ENCODE measurements at places on chromosomes 4 and X.

GRCh38 chr4:93646233-93646930, 182.2 kb upstream of the ATOH1 start:
- no peak for DNase-seq

- DNase-seq = no peak
Observed at GRCh38 chr4:17265139-17265538, 246.8 kb downstream of the QDPR start.

- DNase-seq = no peak
Observed at GRCh38 chr4:132445386-132445785, 703.7 kb upstream of the PCDH10 start.

- DNase-seq = no peak
Observed at GRCh38 chrX:27186671-27187070, 276.5 kb downstream of the PPP4R3C start.

DNA sequence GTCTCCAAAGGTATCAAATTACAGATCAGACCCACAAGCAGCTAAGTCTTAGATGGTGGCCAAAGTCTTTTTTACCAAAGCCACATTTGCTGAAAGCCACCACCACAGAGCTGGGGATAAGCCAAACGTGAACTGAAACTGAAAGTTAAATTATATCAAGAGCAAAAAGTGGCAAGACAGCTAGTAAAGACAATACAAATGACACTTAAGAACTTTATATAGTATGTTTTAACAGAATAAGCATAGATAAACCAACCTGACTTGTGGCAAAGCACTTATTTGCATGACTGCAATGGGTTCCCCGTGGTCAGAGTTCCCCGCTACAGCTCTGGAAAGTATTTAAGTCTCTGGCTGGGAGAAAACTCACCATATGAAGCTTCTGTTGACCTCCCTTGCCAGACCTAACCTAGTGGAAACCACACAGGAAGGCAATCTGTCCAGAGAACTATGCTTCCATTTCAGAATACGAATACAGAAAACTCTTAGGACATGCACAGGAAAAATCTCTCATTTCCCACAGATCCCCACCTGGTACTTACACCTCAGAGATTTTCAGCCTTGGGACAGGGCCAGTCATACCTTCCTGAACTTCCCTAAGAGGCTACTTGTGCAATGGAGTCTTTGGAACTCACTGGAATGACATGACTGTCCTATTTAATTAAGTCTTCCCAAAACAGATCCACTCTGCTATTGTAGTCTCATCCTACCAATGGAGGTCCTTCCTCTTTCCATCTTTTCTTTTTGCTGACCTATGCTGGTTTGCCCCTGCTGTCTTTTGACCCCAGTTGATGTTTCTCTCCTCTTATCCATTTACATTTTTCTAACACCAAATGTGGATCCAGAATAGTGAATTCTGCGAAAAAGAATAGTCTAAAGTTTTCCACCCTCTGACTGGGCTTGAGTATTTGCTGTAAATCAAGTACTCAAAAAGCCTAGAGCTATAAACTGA, 225.1 kb downstream of the NR3C2 start:
- peak; percentile 37 for DNase-seq

Measured in activated T-helper 1 cell treated with anti-CD3 and anti-CD28 coated beads, Interleukin-12 subunit alpha, Interleukin-12 subunit beta, Interleukin-2, Interleukin-4 antibody, amounts not matched to agents 30 ng/mL and 10 ng/mL and 1 ng/mL, durations not matched to agents 14 hours and 24 hours and 36 hours (primary cell).